Urinary bladder (tissue), 4 donors: ENCODE measurements at places on chromosomes 11 and 22.

DNA sequence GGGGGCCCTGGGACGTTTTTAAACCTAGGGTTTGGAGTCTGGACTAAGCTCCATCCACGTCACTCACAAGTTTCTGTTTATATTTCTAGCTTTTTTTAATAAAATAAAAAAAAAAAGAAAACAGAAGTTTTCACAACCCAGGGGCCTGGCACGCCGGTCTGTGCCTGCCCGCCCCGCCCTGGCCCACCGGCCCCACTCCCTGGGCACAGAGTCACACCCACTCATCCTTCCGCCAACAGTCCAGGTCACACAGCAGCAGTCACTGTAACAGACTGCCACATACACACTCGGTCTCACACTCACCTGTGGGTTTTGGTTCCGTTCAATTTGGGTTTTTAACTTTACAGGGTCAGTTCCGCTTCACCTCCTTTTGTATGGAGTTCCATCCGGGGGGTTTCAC lies 5.3 kb upstream of the ACR start:
- no peak for DNase-seq

GRCh38 chr11:129965248-129965647 lies 37.4 kb downstream of the PRDM10 start:
- DNase-seq = no peak

GRCh38 chr11:108324587-108324986 lies 101.7 kb downstream of the ATM start:
- DNase-seq = no peak

DNA sequence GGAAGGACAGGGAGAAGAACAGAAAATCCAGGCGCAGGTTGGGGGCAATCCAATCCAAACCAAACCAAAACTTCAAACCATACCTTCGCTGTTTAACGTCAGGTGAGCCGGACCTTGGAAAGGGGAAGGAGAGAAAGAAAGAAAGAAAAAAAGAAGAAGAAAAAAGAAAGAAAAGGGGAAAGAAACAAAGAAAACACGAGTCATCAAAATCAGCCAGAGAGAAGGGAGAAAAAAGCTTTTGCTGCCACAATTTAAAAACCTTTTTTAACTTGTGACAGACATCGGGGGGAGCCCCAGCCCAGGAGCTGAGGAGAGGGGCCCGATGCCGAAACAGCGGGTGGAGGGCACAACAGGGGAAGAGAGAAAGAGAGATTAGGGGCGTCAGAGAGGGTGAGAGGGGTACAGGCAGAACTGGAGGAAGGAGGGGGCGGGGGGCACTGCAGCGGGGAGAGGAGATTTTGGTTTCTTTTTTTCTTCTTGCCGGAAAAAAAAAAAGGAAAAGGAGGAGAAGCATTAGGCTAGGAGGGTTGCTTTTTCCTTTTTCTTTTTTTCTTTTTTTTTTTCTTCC lies 30.1 kb downstream of the NRXN2 start:
- DNase-seq = no peak

DNA sequence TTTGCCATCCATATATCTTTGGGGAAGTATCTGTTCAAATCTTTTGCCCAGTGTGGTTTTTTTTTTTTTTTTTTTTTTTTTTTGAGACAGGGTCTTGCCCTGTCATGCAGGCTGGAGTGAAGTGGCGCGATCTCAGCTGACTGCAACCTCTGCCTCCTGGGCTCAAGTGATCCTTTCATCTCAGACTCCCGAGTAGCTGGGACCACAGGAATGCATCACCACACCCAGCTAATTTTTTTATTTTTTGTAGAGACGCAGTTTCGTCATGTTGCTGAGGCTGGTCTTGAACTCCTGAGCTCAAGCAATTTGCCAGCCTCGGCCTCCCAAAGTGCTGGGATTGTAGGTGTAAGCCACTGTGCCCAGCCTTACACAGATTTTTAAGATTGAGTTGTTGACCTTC lies 4.8 kb upstream of the FAM118A start:
- DNase-seq = no peak

GRCh38 chr11:107263844-107264563 lies 193.6 kb downstream of the CWF19L2 start:
- no peak for DNase-seq

- DNase-seq = no peak
Measured at GRCh38 chr11:46180736-46181135, 59.5 kb upstream of the PHF21A start.
